Vagina (tissue), 2 donors: ENCODE measurements at places on chromosomes 11 and 22. TPM values are rescaled to one million over a fixed set of nuclear protein-coding genes. Genes with fewer than 3 reads are reported as not detected.

Gene CCDC89
- total RNA-seq, result not detected

Gene POU2AF3
- total RNA-seq, result 3.2 TPM

Gene DDI1
- total RNA-seq, result not detected

Gene CHRNA10
- total RNA-seq, result not detected

Gene DRICH1
- not detected for total RNA-seq

Gene B4GALNT4
- total RNA-seq, result 15.5 TPM

Gene GAS2L1
- total RNA-seq, result 17.4 TPM

Gene OR5B21
- not detected for total RNA-seq

Gene PIWIL4
- 3.2 TPM for total RNA-seq

Gene TEX54
- not detected for total RNA-seq

Gene C22orf15
- not detected for total RNA-seq

Gene GLYAT
- total RNA-seq, result not detected
